ENCODE measurements at places on chromosomes 5 and 9.

DNA sequence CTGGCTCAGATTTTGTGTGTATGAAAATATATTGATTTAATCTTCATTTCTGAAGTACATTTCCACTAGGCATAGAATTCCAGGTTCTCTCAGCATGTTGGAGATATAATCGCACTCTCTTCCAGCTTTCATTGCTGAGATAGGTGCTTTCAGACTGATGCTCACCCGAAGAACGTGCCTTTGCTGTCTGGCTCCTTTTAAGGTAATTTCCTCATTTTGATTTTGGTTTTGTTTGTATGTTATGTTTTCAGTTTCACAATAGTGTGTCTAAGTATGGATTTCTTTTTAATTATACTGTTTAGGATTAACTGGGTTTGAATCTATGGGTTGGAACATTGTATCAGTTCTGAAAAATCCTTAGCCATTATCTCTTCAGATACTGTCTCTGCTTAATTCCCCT, 132.0 kb upstream of the NFIB start:
- DNase-seq = no peak

DNA sequence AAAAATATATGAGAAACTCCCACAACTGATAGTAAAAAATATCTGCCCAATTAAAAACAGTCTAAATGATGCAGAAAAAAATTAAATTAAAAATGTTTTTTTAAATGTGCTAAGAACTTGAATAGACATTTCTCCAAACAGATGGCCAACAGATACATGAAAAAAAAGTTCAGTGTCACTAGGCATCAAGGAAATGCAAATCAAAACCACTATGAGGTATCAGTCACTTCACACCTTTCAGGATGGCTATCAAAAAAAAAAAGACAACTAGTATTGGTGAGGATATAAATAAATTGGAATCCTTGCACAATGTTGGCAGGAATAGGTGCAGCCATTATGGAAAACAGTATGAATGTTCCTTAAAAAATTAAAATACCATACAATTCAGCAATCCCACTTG, 16.6 kb downstream of the ZNF131 start:
- DNase-seq = no peak

DNA sequence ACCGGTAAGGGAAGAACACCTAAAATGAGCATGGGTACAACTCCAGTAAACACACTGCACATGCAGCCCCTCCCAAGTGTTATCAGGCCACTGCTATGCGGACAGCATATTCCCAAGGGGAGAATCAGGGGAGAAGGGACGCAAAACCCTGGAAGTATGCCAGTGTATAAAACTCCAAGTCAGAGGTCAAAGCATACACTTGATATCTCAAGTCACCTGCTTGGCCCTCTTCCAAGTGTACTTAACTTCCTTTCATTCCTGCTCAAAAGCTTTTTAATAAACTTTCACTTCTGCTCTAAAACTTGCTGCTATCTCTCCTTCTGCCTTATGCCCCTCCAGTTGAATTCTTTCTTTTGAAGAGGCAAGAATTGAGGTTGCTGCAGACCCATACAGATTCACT, 408.1 kb downstream of the HTR1A start:
- DNase-seq = no peak

- DNase-seq = peak; percentile 94
Measured at GRCh38 chr5:96459313-96460121, 26.5 kb upstream of the PCSK1 start.

GRCh38 chr9:108780942-108781734, 74.6 kb downstream of the ACTL7B start:
- no peak for DNase-seq

GRCh38 chr5:88128813-88129212, 139.8 kb downstream of the TMEM161B start:
- no peak for DNase-seq

DNA sequence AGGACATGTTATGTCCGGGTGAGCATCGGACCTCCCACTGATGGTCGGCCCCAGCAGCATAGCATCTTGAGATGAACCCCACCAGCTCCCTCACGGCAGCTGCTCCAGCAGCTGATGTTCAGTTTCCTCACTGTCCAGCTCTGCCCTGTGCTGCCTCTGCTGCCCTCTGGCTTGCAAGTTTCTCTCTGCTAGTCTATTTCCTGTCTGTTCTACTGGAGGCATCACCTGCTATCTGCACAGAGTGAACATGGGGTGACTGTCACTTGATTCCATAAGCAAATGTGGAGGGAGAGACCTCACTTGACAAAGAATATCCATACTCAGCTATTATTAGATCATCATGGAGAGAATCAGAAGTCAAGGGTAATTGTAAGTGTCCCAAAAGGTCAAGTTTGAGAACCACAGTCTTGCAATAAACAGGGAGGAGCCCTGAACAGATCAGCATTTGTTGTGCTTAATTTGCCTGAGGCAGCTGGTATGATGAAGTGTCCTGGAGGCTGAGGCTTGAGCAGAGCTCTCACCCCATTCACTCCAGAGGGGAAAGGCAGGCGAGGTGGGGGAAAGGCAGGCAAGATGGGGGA, 702.8 kb downstream of the SEMA5A start:
- DNase-seq = no peak

DNA sequence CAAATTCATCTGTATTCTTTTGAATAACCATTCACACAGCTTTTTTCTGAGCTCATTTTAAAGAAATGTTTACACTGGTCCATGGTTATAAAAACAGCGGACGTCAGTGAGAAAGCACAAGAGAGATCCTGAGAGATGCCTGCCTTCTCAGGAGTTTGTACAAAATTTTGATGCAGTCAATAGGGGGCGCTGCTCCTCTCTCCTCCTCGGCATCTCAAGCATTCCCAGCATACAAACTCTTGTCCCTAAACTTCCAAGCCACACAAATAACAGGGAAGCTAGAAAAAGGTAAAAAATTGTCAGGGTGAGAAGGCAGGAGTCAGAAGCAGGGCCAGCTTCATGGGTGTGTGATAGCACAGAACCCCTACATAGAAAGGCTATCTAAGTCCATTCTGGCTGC, 11.2 kb upstream of the CCDC152 start:
- DNase-seq = no peak

DNA sequence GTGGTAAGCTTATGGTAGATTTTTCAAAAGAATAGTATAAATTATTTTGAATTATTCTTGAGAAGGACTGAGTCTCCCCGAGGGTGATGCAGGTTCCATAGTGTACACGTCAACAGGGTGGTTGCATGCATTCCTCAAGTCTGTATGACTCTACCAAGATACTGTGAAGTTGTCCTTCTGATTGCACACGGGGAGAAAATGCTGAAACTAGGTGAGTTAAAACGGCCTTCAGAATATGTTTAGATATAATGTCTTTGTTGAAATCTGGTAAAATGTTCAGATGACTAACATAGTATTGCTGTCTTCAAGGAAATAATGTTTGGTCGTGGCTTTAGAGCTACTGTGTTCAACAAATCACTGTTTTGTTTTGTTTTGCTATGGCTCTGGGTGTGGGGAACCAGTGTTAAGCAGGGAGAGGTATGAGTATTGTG, 22.4 kb upstream of the TNFAIP8 start:
- DNase-seq = no peak

- peak; percentile 83 for DNase-seq
Measured at GRCh38 chr5:148469501-148469935, 85.8 kb downstream of the FBXO38 start.

DNA sequence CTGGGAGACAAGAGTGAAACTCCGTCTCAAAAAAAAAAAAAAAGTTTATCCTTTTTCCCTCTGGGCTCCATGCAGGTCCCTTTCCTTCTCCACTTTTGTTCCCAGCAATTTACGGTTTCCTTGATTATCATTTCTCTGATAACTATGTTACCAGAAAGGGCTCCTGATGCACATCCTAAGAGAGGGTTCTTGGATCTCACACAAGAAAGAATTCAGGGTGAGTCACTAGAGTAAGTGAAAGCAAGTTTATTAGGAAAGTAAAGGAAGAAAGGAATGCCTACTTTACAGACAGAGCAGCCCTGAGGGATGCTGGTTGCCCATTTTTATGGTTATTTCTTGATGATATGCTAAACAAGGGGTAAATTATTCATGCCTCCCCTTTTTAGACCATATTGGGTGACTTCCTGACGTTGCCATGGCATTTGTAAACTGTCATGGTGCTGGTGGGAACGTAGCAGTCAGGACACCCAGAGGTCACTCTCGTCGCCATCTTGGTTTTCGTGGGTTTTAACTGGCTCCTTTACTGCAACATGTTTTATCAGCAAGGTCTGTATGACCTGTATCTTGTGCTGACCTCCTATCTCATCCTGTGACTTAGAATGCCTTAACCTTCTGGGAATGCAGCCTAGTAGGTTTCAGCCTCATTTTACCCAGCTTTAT, 13.5 kb upstream of the MELK start:
- DNase-seq = no peak

- no peak for DNase-seq
Measured at GRCh38 chr5:68214482-68215207, 911 bp upstream of the PIK3R1 start.

DNA sequence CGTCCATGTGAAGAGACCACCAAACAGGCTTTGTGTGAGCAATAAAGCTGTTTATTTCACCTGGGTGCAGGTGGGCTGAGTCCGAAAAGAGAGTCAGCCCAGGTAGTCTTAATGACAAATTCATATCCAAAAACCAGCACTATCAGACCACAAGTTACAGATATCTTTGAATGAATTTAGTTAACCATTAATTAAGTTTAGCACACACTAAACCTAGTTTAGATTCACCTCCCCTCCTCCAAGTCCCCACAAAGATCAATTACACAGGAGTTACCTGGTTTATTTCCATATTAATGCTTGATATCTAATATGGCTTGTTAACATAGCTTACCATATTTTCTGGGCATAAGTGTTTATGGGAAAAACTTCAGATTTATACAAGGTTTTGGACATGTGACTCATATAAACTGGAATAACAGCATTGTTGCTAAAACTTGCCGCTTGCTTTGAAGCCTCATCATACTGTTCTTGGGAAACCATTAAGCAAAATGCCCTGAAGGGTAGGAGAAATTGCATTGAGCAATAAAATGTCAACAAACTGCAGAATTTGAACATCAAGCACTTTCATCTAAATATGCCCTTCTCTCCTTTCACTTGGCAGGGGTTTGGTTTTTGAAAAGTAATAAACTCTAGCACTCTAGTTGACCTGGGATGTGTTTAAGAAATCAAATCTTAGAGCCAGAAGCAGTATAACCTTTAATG, 166.9 kb downstream of the SNCAIP start:
- no peak for DNase-seq

- DNase-seq = no peak
Measured at GRCh38 chr9:8053501-8053900, 253.9 kb upstream of the DMAC1 start.

GRCh38 chr9:90641884-90642487, 638 bp downstream of the DIRAS2 start:
- no peak for DNase-seq

Data from NCI-H2029 (cell line).